Stimulated activated CD8-positive, alpha-beta memory T cell treated with anti-CD3 and anti-CD28 coated beads, Interleukin-4, amount 100 ng/mL, for 24 hours (primary cell): ENCODE measurements at places on chromosomes 11 and 22.

- no peak for DNase-seq
These were observed 32.6 kb downstream of the TEAD1 start for GRCh38 chr11:12706545-12707499.

- no peak for DNase-seq
These were observed 54.0 kb downstream of the PRR5L start for GRCh38 chr11:36350137-36350513.

DNA sequence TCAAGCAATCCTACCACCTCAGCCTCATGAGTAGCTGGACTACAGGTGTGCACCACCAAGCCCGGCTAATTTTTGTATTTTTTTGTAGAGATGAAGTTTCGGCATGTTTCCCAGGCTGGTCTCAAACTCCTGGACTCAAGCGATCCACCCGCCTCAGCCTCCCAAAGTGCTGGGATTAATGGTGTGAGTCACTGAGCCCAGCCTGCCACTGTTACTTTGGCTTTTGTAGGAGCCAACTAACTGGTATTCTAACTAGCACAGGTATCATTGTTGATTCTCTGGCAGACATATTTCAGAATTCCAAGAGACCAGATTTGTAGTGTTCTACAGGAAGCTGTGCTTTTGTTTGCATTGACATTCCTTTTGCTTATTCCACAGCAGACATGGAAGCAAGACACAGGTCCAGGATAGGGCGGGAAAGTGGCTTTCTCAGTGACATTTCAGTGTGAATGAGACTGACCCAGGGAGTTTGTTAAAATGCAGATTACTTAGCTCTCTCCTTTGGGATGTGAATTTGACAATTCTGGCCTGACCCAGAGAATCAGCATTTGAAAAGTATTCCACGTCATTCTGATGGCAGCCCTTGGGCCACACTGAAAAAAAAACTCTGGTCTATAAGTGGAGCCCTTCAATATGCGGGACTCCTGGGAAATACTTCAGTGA lies 52.2 kb upstream of the PAX6 start:
- no peak for DNase-seq

DNA sequence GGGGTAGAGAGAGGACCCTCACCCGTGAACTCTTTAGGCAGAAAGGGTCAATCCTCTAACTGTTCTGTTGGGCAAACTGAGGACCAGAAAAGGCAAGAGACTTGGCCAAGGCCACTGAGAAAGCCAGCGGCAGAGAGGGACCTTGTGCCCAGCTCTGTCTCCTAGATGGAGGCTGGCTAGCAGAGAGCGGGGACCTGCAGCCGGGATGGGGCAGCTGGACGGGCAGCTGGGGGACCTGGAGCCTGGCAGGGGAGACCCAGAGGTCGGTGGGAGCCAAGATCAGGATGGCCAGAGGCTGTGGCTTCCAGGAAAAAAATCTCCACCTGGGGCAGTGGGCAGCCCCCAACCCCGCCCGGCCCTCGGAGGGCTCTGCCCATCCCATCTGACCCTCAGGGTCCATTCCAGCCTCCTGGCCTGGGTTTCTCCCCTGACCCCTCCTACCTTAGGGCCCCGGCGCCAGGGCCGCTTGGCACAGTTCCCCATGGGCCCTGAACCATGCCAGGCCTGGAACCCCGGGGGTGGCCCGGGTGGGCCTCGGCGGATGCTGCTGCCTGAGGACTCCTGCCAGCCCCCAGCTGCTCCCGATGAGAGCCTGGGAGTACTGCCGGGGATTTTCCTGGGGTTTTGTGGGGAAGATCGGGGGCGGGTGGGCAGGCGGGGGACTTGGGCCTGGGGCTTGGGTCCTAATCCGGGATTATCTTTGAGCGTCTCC lies at the start of gene CABP2:
Gene CABP2, minus strand, starts transcription at position 603 of the 712 bp plus-strand sequence. Its CDS starts 120 bp downstream, at position 483.
- DNase-seq: no peak

GRCh38 chr11:133160754-133161153 lies 371.5 kb downstream of the OPCML start:
- DNase-seq: no peak

DNA sequence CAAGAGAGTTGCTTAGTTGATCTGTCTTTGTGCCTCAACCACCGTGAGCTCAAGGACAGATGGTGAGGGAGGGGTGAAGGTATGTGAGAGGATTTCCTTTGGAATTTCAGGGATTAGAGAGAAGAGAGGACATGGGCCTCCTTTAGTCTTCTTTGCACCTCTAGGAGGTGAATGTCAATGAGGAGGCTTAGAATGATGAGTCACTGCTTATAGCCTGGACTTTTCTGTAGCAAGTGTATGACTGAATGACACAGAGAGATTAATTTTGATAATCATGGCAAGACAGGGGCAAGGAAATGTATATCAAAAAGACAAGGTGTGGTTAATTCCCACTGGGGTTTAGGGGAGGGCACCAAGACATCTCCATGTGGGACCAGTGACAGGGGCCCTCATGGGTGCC lies 947.3 kb upstream of the TENM4 start:
- DNase-seq: no peak

- no peak for DNase-seq
These were observed 42.9 kb downstream of the DCDC1 start for GRCh38 chr11:31326470-31327148.

DNA sequence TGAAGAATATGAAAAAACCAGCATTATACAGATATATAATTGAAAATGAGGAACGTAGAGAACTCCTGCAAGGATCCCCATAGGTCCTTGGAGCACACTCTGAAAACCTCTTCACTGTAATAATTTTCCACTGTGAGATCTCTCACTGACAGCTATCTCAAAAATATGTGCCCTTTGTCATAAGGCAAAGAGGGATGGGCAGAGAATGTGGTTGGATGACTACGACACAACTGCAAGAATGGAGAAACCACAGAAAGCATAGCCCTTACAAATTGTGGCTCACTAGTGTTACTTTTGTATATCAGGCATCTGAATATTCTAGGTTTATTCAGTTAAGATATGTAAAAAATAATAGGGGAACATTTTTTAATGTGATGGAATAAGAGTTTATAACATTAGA lies 7.9 kb upstream of the CTSC start:
- DNase-seq: no peak

DNA sequence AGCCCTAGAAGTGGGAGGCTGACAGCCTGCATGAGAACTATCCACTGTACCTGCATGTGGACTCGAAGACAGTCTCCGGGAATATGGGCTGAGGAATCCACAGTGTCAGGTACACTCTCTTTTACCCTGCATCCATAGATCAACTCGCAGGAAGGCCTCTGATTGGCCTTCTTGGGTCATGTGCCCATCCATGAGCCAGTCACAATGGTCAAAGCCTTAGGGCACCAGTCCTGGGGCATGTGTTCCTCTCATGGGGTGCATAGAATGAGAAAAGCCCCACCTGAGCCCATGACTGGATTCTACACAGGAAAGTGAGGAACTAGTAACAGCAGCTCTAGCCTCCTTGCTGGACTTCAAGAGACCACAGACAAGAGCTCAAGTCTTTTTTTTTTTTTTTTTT lies 10.6 kb downstream of the ART1 start:
- no peak for DNase-seq

DNA sequence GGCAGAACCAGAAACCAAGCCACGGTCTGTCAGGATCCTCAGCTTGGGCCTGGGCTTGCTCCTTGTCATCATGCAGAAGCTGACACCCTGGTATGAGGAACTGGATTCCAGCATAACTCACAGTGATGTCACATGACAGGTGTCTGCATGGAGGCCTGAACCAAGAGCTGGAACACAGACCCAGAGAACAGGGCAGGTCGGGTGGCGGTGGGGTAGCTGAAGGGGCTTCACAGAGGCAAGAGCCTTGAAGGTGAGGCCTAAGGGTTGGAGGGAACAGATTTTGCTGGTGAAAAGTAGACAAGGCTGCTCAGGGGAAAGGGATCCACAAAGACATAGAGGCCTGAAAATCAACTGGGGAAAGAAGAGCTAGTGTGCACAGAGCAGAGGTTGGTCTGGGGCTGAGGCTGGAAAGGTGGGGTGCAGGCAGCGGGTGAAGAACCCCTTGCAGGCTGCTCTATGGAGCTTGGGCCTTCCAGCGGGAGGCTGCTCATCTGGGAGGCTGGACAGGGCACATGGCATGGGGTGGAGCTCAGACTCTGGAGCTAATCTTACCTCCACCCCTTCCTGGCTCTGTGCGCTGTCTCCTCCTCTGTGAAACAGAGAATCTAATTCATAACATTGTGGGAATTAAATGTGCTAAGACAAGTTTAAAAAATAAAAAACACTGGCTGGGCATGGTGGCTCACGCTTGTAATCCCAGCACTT lies 18.4 kb upstream of the RPS3 start:
- DNase-seq: no peak

DNA sequence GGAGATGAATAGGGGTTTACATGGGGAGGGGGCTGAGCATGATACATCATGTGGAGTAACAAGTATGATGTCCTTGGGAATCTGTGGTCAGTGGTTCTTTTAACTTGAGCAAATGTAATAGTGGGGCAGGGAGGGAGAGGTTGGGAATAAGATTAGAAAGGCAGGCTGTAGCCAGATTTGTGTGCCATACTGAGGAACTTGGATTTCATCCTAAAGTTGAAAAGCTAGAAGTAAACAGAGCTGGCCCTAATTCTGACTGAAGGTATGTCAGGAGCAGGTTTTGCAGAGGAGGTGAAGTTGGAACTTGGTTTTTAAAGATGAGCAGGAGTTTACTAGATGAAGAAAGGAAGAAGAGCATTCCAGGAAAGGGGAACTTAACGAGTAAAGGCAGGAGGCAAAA lies 108.3 kb upstream of the RRM1 start:
- DNase-seq: no peak

DNA sequence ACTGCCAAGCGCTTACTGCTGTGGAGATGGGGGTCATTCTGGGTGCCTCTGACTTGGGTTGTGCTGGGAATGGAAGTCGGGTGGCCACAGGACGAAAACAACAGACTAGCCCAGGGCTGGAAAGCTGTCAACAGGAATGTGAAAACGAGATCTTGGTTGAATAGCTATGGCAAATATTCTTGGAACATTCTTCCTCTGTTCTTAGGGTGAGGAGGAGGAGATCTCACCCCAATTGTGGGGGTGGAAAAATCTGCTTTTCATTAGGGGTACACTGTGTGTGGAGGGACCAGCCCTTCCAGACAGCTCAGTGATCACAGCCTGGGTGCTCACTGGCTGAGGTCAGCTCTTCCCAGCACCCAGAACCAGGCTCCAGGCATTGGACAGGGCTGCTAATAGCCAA lies 52.0 kb upstream of the PRSS23 start:
- DNase-seq: no peak

DNA sequence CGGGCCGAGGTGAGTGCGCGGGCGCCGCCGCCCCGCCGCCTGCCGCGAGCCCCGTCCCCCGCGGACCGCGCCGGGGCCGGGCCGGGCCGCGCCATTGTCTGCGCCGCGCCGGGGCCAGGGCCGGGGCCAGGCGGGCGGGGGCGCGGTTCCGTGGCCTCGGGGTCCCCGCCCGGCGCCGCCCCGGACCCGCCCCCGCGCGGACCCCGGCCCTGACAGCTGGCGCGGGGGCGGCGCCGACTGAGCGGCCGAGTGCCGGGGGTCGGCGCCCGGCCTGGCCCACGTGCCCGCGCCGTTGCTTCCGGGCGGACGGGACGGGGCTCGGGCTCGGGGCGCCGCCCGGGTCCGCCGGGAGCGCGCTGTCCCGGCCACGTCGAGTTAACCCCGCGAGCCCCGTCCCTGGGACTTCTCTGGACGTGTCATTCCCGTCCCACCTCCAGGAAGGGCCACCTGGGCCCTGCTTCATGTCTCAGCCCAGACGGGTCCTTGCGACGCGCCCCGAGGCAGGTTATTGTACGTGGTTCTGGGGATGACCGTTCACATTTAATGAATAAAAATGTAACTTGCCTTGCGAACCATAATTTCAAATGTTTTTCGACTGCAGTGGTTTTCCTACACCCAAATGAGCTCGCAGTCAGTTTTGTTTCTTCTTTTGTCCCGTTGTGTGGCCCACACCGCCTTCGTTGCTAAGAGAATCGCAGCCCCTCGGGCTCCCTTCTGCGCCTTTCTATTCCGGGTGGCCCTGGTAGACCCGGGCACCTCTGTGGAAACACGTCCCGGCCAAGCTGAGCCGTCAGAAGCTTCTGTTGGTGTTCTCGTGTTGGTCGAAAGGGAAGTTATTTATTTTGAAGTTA lies 562 bp downstream of the ZBED4 start:
- no peak for DNase-seq

- no peak for DNase-seq
These were observed 80.4 kb downstream of the SPON1 start for GRCh38 chr11:14042686-14043465.

DNA sequence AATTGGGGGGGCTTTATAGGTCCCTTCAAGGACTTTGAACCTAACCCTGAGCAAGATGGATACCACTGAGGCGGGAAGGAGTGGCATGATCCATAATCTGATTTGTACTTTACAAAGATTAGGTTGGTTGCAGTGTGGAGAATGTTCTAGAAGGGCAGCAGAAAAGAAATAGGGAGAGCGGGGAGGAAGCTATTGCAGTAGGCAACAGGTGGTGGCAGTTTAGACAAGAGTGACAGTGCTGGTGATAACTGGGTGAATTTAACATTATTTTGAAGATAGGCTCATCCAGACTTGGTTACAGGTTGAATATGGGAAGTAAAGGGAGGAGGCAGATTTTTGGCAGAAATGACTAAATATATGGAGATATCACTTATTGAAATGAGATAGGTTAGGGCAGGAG lies 179.9 kb upstream of the CADM1 start:
- no peak for DNase-seq

DNA sequence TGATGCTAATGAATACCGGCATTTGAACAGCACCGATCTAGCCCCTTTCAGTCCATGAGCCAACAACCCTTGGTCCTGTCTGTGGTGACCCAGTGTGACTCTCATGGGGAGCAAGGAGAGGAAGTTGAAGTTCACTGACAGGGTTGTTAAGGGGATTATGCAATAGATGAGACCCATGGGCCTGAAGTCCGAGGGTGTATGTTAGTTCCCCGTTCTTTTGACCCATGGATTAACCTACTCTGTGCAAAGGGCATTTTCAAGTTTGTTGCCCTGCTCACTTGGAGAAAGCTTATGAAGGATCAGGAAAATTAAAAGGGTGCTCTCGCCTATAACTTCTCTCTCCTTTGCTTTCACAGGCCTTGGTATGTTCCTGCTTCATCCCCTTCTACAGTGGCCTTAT lies 4.9 kb downstream of the PNPLA3 start:
- no peak for DNase-seq

- DNase-seq: no peak
These were observed 87.6 kb upstream of the FSHB start for GRCh38 chr11:30143098-30143705.
